ENCODE measurements at places on chromosomes 5 and 9. TPM values are rescaled to one million over a fixed set of nuclear protein-coding genes. Genes with fewer than 3 reads are reported as not detected.

Gene IFNK
- total RNA-seq: not detected

Gene ADAMTS16
- total RNA-seq: 40.7 TPM

Gene FSTL4
- total RNA-seq: 2.4 TPM

Gene OBP2B
- not detected for total RNA-seq

Gene NACC2
- total RNA-seq: 12.9 TPM

Gene LRSAM1
- total RNA-seq: 28.5 TPM

Gene CNTNAP3
- total RNA-seq: 1.6 TPM

Gene PCDHGB5
- total RNA-seq: 4.0 TPM

Gene SLCO4C1
- total RNA-seq: 4.0 TPM

Gene AGXT2
- total RNA-seq: not detected

Gene MYOZ3
- 2.9 TPM for total RNA-seq

Gene C1QTNF3
- 9.6 TPM for total RNA-seq

Gene OR2K2
- not detected for total RNA-seq

Gene ZNF454
- total RNA-seq: 0.36 TPM

Gene MLANA
- total RNA-seq: not detected

Gene LAMC3
- 0.12 TPM for total RNA-seq

Gene FOXD4L6
- not detected for total RNA-seq

Gene THBS4
- 5.6 TPM for total RNA-seq

Gene THG1L
- 12.4 TPM for total RNA-seq

Gene MLLT3
- total RNA-seq: 23.8 TPM

Gene ADAM19
- total RNA-seq: 13.4 TPM

Gene HAND1
- 0.44 TPM for total RNA-seq

Gene TTC39B
- total RNA-seq: 7.8 TPM

Gene IL5
- not detected for total RNA-seq

Gene LRRTM2
- total RNA-seq: not detected

Gene TNFSF8
- total RNA-seq: not detected

Gene SLC31A2
- total RNA-seq: 3.0 TPM

Gene PAX5
- total RNA-seq: not detected

Gene TRIM36
- total RNA-seq: 9.4 TPM

Gene POMT1
- 64.3 TPM for total RNA-seq

Gene EPB41L4B
- 7.8 TPM for total RNA-seq

Gene CDK9
- total RNA-seq: 90.9 TPM

Gene RANBP3L
- total RNA-seq: not detected

Gene MEF2C
- total RNA-seq: 2.6 TPM

Gene PCDH1
- 5.5 TPM for total RNA-seq

Gene GDA
- total RNA-seq: 5.8 TPM

Gene ADRB2
- total RNA-seq: 0.22 TPM

Gene CMYA5
- 1.1 TPM for total RNA-seq

Gene CXCL14
- total RNA-seq: 6.1 TPM

Gene PHF24
- total RNA-seq: 0.29 TPM

Gene FOXD4
- 0.50 TPM for total RNA-seq

Gene RBM27
- 24.1 TPM for total RNA-seq

Gene C5
- 47.1 TPM for total RNA-seq

Gene PCDHA4
- total RNA-seq: 27.8 TPM

Gene CARD19
- 20.4 TPM for total RNA-seq

Gene DBH
- not detected for total RNA-seq

Gene PLCXD3
- 1.1 TPM for total RNA-seq

Gene SAPCD2
- 15.1 TPM for total RNA-seq

Gene C5orf46
- total RNA-seq: not detected

Gene CCL19
- total RNA-seq: not detected

Gene SLC1A1
- total RNA-seq: 3.8 TPM

Gene LHX6
- 1.6 TPM for total RNA-seq

Gene DNAI1
- total RNA-seq: 1.2 TPM

Gene LCN1
- not detected for total RNA-seq

Gene MYMK
- total RNA-seq: not detected

Gene RRAGA
- total RNA-seq: 53.3 TPM
